CD4-positive, CD25-positive, alpha-beta regulatory T cell (primary cell): ENCODE measurements at places on chromosomes 16 and 17. TPM values are rescaled to one million over a fixed set of nuclear protein-coding genes. Genes with fewer than 3 reads are reported as not detected.

Gene METTL9
- 69.9 TPM for total RNA-seq

Gene CSH1
- total RNA-seq, result 11.7 TPM

Gene JPT2
- total RNA-seq, result 13.7 TPM

Gene GPR142
- not detected for total RNA-seq

Gene PIGL
- total RNA-seq, result 59.4 TPM

Gene CLDN6
- total RNA-seq, result not detected

Gene CCDC78
- 2.5 TPM for total RNA-seq

Gene LRRC75A
- total RNA-seq, result 3.8 TPM

DNA sequence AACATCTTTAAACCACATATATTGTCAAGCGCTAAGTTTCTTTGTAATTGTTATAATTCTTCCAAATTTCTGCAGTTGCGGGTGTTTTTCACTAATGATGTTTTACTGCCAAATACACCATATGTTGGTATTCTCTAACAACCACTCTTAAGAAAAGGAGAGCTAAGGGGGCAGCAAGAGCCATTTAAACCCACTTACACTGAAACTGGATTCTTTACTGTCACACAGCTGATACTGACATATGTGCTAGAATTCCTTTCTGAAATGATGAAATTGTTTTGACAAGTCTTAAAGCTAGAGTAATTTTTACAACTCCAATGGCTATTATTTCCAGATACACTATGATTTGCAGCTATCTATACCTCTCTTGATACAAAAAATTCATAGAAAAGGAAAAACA lies 483.1 kb downstream of the CDH11 start:
- no peaks in the 10 kb centered on the region for H3K27me3 ChIP-seq
- H3K4me3 ChIP-seq, result no peak overlapping the region
- DNase-seq, result no peak
- H3K27ac ChIP-seq, result no peak overlapping the region

- H3K4me3 ChIP-seq, result no peak overlapping the region
- no peaks in the 10 kb centered on the region for H3K4me1 ChIP-seq
- no peaks in the 10 kb centered on the region for H3K36me3 ChIP-seq
- no peaks in the 10 kb centered on the region for H3K27me3 ChIP-seq
- H3K27ac ChIP-seq, result no peak overlapping the region
- no peak for DNase-seq
Observed at GRCh38 chr16:55576384-55576783, 9.9 kb downstream of the CAPNS2 start.

GRCh38 chr16:71610447-71610846 lies 15.5 kb upstream of the MARVELD3 start:
- peaks cover 5% of the 10 kb centered on the region for H3K4me1 ChIP-seq
- no peak overlapping the region for H3K4me3 ChIP-seq
- H3K27me3 ChIP-seq, result peaks cover 2% of the 10 kb centered on the region
- no peaks in the 10 kb centered on the region for H3K36me3 ChIP-seq
- DNase-seq, result no peak

GRCh38 chr17:16381496-16381820 lies 567 bp downstream of the UBB start:
- DNase-seq, result no peak
- H3K4me3 ChIP-seq, result peak overlapping the region; percentile 98
- H3K27me3 ChIP-seq, result no peaks in the 10 kb centered on the region
- peaks cover 10% of the 10 kb centered on the region for H3K36me3 ChIP-seq
- peak overlapping the region; percentile 94 for H3K27ac ChIP-seq

GRCh38 chr16:65524997-65525396 lies 403.1 kb upstream of the CDH11 start:
- H3K36me3 ChIP-seq, result no peaks in the 10 kb centered on the region
- no peaks in the 10 kb centered on the region for H3K4me1 ChIP-seq
- no peak overlapping the region for H3K4me3 ChIP-seq
- no peak for DNase-seq

- DNase-seq, result no peak
- H3K4me3 ChIP-seq, result no peak overlapping the region
- H3K27ac ChIP-seq, result no peak overlapping the region
- no peaks in the 10 kb centered on the region for H3K4me1 ChIP-seq
- no peaks in the 10 kb centered on the region for H3K36me3 ChIP-seq
Observed at GRCh38 chr16:48013491-48013901, 142.3 kb downstream of the ABCC12 start.

GRCh38 chr17:43200127-43200526 lies 11.5 kb upstream of the TMEM106A start:
- no peak overlapping the region for H3K4me3 ChIP-seq
- H3K27me3 ChIP-seq, result no peaks in the 10 kb centered on the region

DNA sequence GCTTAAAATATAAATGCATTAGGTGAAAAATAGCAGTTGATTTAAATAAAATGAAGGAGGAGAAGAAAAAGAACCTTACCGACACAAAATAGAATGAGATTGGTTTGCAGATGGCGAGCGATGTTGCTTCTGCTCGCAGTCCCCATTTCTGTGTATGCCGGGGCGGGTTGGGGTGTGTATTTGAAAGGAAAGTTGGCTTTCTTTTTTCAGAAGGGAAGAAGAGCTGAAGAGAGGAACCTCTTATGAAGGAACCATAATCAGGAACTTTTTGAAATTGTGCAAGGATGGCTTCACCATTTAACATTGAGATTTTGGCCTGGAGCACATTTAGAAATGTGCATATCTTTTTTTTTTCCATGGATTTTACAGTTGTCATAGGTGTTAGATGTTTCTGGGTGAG lies at the start of gene IGSF6:
Gene IGSF6, minus strand, starts transcription at position 156 of the 400 bp plus-strand sequence. Its CDS starts 10 bp downstream, at position 146.
- no peak within 1 kb of the TSS for H3K27ac ChIP-seq
- H3K27me3 ChIP-seq, result no peaks in the 10 kb centered on the region
- DNase-seq, result no peak
- H3K4me1 ChIP-seq, result peaks cover 22% of the 10 kb centered on the region
- H3K4me3 ChIP-seq, result no peak within 1 kb of the TSS

DNA sequence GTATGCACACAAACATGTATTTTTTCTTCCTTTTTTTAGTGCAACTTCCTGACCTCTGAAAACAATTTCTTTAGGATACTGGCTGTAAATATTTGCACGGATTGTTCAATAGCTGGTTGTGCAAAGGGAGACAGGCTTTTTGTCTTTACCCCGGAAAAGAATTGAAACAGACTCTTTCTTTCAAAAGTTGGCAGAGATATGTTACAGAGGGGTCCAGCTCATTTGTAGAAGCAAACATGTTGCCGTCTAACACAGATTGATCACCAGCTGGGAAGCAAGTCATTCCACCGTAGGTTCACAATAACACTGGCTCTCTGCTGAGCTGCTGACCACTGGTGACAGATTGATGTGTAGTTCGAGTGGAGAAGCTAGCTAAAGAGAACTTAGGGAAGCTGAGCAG lies 130.9 kb downstream of the STX8 start:
- H3K27ac ChIP-seq, result no peak overlapping the region
- peaks cover 3% of the 10 kb centered on the region for H3K36me3 ChIP-seq
- no peak for DNase-seq
- no peak overlapping the region for H3K4me3 ChIP-seq

GRCh38 chr16:71969353-71969752 lies 30.8 kb downstream of the PKD1L3 start:
- H3K4me1 ChIP-seq, result no peaks in the 10 kb centered on the region
- H3K4me3 ChIP-seq, result no peak overlapping the region
- H3K27ac ChIP-seq, result no peak overlapping the region
- no peaks in the 10 kb centered on the region for H3K27me3 ChIP-seq
- no peak for DNase-seq

- peaks cover 2% of the 10 kb centered on the region for H3K4me1 ChIP-seq
- DNase-seq, result no peak
- H3K27me3 ChIP-seq, result peaks cover 16% of the 10 kb centered on the region
- no peak overlapping the region for H3K27ac ChIP-seq
Observed at GRCh38 chr16:54277845-54278703, 8.5 kb downstream of the IRX3 start.

DNA sequence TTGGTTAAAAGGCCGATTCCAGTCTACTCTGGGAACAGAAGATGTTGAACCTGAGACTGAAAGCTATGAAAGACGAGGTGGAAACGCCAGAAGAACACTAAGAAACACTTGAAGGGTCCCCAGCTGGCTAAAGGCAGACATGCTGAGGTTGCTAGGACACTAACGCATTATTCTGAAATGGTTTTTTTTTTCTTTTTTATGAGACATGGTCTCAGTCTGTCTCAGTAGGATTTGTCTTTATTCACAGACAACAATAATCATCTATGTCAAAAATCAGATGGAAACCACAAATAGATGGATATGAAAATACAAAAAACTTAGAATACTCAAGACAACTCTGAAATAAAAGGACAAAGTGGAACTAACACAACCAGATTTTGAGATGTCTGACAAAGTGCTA lies 35.0 kb upstream of the RASD1 start:
- H3K27me3 ChIP-seq, result no peaks in the 10 kb centered on the region
- no peaks in the 10 kb centered on the region for H3K36me3 ChIP-seq
- DNase-seq, result no peak
- H3K4me1 ChIP-seq, result no peaks in the 10 kb centered on the region

DNA sequence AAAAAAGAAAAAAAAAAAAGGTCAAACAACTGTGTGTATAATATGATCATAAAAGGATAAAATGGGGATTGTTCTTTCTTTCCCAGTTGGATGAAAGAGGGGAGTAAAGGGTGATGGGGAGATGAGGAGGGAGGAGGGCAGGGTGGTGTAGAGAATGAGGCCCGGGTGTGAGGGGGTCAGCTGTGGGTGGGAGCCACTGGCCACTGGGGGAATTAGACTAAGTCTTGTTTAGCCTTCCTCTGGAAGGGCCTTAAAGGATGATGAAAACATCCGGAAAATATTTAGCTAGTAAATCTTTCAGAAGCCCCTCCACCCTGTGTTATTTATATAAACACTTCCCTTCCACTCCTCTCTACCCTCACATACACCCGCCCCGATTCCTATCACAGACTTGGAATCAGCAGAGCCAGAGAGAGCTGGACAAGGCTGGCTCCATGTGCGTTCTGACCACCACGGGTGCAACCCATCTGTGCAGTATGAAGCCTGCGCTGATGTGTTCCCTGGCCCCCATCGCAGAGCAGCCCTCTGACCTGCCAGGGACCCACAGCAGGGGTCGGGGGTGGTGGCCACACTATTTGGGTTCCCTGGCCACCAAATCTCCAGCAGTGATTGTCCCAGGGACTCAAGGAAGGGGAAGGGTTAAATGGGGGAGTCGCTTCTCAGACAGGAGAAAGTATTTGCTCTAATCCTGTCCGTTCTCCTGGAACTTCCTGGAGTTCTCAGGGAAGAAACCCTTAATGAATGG lies 72.7 kb downstream of the GAS7 start:
- H3K36me3 ChIP-seq, result no peaks in the 10 kb centered on the region
- no peaks in the 10 kb centered on the region for H3K4me1 ChIP-seq
- H3K27ac ChIP-seq, result no peak overlapping the region
- no peak overlapping the region for H3K4me3 ChIP-seq
- H3K27me3 ChIP-seq, result no peaks in the 10 kb centered on the region
- no peak for DNase-seq

GRCh38 chr16:50838885-50839284 lies 97.0 kb downstream of the CYLD start:
- no peaks in the 10 kb centered on the region for H3K27me3 ChIP-seq
- H3K4me3 ChIP-seq, result no peak overlapping the region
- H3K27ac ChIP-seq, result no peak overlapping the region
- DNase-seq, result no peak
